HT1080 (cell line): ENCODE measurements at places on chromosomes 1 and 21.

GRCh38 chr1:65363484-65363883 lies 54.1 kb downstream of the DNAJC6 start:
- no peak for DNase-seq

GRCh38 chr1:51147394-51147793 lies 45.4 kb downstream of the C1orf185 start:
- no peak for DNase-seq

GRCh38 chr1:93925206-93925605 lies 16.0 kb upstream of the GCLM start:
- no peak for DNase-seq

DNA sequence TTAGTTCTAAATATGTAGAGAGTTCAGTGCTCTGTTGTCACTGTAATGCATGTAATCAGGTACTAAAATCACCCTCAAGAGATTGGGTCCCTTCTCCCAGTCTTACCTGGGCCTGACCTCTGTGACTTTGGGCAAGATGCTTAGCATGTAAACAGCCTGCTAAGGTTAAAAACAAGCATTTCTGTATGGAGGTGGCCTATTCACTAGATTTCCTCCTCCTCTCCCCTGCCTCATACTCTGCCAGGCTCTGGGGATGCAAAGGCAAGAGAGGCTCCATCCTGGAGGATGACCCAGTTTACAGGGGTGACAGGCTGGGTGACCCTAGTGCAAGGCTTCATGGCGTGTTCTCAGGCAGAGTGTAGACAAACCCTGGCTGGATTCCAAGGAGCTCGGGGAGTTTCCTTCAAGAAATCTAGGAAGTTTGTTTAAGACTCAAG lies 28.8 kb downstream of the VANGL2 start:
- no peak for DNase-seq

- no peak for DNase-seq
Observed at GRCh38 chr1:8733484-8733883, 84.0 kb downstream of the RERE start.
